ENCODE measurements at places on chromosomes 7 and 10.
A peak's percentile ranks its signal among the peaks of the same experiment; 100 is the strongest.

- peak; percentile 77 for DNase-seq
These were observed 53.4 kb downstream of the CFAP58 start for GRCh38 chr10:104406715-104407650.

DNA sequence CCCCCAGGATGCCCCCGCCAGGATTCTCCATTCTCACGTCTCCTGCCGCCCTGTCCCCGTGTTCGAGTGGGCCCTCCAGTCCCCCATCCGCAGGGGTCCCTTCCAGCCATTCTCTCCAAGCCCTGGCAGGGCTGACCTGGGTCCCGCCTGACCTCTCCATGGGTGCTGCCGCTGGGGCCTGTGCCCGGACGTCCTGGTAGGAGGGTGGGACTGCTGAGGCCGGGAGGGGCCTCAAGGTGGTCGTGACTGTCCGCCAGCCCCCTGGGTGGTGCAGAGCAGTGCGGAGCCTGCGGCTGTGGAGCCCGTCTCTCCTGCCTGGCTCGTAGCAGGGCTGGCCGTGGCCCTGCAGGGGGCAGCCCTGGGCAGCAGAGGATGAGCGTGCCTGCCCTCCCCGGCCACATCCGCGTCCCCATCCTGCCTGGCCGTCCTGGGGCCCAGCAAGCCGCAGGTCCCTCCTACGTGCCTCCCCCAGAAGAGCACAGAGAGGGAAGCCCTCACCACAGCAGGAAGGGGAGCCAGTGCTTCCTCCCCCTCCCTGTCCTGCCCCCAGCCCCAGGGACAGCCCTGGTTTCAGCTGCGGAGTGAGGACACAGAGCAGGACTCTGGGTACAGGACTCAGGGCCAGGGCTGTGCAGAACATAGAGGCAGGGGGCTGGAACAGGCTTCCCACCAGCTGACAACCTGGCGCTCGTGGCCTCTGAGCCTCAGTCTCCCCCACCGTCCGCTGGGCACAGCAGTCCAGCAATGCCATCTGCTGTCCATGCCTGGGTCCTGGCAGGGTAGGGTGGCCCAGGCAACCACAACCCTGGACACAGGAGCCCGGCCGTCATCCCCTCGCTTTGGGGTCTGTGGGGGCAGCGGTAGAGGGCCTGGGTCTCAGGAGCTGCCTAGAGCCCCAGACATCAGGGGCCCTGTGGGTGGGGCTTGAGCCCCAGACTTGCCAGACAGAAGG lies 1.5 kb upstream of the GRIFIN start:
- DNase-seq, result peak; percentile 22

DNA sequence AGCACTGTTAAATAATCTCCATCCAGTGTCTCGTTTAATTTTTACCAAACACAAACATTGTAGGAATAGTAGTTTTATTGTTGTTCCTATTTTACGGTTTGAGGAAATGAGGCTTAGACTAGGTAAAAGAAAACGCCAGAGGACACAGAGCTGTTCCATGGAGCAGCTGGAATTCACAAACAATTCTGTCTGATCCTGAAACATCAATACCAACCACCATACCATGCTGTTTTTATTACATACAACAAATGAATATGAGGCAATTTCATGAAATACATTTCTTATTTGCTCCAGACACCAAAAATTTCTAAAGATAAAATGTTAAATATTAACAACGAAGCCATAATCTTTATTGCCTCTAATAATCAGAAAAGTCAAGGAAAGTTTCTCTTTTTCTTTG lies 9.4 kb downstream of the MALRD1 start:
- DNase-seq, result no peak

DNA sequence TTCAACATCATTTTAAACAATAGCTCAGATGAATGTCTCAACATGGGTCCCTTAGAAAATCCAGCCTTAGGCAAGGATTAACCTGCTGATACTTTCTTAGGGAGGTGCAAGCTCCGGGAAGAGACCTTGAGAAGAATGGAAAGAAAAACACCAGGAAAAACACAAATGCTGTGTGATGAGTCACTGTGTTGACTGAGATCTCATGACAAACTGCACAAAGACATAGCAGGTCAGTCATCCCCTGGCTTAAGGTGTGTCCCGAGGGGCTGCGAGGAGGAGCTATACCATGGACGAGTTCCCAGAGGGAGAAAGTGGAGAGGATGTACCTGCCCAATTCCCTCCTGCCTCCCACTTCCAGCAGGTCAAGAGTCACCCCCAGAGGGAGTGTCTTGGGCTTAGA lies 98.0 kb downstream of the TEX36 start:
- DNase-seq, result no peak

GRCh38 chr7:67311901-67312300 lies 315.3 kb downstream of the TYW1 start:
- peak; percentile 50 for DNase-seq

DNA sequence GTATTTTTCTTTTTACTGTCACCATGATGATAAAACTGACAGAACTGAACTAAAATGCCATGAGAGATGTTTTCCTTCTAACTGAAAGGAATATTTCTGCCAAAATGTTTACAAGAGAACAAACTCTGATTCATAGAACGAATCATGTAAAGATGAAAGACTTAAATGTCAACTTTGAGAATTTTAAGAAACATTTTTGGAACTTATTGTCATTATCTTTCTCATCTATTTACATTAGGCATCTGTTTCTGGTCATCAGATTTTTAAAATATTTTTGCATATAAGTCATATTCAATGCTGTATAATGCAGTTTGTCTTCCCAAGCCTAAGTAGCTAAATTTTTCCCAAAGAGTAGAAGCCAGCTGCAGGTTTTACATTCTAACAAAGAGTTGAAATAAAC lies 358.5 kb downstream of the TFEC start:
- DNase-seq, result peak; percentile 53

DNA sequence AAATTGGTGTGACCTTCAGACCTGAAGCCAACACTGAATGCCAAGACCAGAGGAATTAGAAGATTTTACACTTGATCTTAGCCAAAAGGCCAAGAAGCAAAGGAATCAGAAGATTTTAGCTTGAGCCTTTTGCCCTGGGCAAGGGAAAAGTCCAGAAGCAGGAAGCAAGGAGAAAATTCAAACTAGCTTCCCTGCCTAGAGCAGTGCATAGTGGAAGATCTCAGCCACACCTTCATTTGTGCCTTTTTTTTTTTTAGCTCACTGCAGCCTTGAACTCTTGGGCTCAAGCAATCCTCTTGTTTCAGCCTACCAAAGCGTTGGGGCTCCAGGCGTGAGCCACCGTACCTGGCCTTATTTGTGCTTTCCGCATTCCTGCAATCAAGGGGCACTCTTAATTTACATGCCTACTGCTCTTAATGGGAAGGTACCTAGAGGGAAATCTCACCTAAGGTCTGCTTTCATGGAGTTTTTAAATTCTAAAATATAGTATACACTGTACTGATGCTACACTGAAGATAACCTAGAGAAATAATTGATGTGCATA lies 8.3 kb upstream of the PIP4K2A start:
- no peak for DNase-seq

- no peak for DNase-seq
These were observed 44.7 kb upstream of the NPY start for GRCh38 chr7:24239260-24239659.

Data from fibroblast of the aortic adventitia (primary cell).